Activated T-helper 1 cell treated with anti-CD3 and anti-CD28 coated beads, Interleukin-2, amount 50 U/mL, for 16 hours (primary cell): ENCODE measurements at places on chromosomes 7 and 10.

- no peak for DNase-seq
These were observed 54.3 kb downstream of the BMS1 start for GRCh38 chr10:42836771-42837468.

- DNase-seq: no peak
These were observed 364.2 kb upstream of the ZNF32 start for GRCh38 chr10:44012921-44013320.

- DNase-seq: no peak
These were observed 29.9 kb upstream of the HNRNPH3 start for GRCh38 chr10:68301790-68302502.

- DNase-seq: no peak
These were observed 49.1 kb upstream of the MXI1 start for GRCh38 chr10:110158051-110159005.

- DNase-seq: no peak
These were observed 52.5 kb upstream of the LHFPL3 start for GRCh38 chr7:104275900-104276299.

- no peak for DNase-seq
These were observed 18.1 kb upstream of the AKR1E2 start for GRCh38 chr10:4807761-4808507.

DNA sequence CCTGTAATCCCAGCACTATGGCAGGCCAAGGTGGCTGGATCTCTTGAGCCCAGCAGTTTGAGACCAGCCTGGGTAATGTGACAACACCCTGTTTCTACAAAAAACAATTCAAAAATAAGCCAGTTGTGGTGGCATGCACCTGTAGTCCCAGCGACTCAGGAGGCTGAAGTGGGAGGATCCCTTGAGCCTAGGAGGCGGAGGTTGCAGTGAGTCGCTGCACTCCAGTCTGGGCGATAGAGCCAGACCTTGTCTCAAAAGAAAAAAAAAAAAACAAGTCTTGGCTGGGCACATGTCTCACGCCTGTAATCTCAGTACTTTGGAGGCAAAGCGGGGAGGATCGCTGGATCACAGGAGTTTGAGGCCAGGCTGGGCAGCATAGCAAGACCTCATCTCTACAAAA, 74.6 kb upstream of the PDSS1 start:
- DNase-seq: no peak

DNA sequence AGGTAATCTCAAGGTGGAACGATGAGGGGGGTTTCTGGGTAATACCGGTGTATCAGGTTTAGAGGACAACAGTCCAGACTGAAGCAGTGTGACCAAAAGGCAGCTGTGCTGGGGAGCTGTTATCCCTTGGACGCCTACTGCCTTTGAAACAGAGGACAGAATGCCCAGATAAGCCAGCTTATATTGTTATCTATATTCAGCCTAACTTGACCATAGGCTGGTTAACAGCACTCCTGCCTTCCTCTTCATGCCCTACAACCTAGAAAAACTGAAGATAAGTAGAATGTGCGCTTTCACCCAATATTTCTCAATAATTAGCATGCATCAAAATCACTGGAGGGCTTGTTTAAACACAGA, 44.9 kb downstream of the IL6 start:
- DNase-seq: no peak

DNA sequence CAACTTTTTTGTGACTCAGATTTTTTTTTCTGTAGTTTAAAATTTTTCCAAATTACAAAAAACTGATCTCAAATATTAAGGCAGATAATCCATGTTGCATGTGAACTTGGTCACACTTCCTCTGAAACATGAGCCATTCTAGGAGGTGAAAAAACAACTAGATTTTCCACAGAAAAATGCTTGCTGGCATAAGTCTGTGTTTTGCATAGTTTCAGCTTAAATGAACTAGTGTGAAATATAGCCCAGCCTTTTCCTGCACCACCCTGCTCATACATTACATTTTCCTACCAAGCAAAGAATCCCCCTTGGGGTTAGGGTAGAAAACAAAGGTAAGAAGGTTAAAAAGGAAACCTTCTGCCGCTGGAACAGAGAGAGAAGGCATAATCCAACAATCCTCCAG, 48.2 kb downstream of the SLC25A13 start:
- no peak for DNase-seq

- DNase-seq: no peak
These were observed 23.6 kb upstream of the SRI start for GRCh38 chr7:88243345-88243909.

DNA sequence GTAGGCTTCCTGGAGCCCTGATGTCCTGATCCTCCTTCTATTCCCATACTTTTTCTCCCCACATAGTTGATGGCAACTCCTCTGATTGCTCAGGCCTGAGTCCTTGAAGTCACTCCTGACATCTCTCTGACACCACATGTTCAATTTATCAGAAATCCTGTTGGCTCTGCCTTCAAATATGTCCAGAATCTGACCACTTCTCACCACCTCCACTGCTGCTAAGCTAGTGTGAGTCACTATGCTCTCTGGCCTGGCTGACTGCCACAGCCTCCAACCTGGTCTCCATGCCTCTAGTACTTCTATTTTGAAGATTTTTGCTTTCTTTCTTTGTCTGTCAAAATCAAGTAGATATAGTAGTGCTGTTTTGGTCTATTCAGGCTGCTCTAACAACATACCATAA, 53.0 kb downstream of the TMEM229A start:
- no peak for DNase-seq

DNA sequence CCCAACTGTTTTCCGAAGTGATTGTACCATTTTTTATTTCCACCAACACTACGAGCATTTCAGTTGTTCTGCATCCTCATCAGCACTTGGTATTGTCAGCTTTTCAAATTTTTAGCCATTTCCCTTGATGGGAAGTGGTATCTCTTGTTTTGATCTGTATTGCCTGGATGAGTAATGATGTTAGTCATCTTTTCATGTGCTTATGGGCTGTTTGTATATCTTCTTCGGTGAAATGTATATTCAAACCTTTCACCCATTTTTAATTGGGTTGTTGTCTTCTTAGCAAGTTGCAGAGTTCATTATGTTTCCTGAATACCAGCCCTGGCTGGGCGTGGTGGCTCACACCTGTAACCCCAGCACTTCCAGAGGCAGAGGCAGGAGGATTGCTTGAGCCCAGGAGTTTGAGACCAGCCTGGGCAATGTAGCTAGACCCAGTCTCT, 22.1 kb downstream of the CLIP2 start:
- DNase-seq: no peak

DNA sequence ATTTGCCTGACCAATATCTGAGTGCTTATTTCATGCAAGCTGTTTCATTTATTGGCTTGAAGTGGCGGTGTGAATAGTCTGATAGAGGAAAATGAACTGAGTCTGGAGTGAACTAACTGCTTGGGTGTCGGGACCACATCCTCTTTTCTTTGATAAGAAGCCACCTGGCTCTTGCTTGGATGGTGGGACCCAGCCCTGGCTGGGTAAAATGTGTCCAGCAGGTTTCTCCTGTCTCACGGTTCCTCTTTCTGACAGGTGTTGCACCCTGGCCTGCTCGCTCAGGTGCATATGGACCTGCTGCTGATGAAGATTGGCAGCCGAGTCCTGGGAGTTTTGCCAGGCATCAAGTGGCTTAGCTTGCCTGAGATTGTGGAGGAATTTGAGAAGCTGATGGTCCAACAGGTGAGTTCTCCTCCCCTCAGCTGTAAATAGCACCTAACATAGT, 1.6 kb downstream of the ADCK2 start:
- no peak for DNase-seq

DNA sequence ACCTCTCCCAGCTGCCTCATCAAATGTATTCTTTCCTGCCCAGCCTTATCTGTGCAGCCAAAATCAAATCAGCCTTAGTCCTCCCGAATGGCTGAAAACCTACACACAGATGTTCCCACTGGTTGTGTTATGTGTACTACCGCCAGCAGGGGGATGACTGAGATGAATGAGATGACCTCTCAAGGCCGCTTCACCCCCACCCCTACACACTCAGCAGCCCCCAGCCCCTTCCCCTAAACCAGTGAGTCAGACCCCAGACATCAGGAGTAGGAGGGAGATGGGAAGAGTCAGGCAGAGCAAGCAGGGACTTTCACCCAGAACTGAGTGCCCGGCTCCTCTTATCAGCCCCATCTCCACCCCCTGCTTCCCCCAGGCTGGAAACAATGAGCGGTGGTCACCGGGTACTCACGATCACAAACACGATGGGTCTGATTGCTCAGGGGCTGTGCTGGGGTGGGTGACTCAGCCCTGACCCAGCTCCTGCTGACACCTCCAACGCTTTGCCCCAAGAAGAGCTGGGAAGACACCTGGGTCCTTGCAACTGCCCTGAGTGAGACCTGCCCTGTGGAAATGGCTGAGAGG, 6.5 kb upstream of the C10orf105 start:
- DNase-seq: no peak

- DNase-seq: no peak
These were observed 14.7 kb downstream of the KCNMA1 start for GRCh38 chr10:77622889-77623291.

DNA sequence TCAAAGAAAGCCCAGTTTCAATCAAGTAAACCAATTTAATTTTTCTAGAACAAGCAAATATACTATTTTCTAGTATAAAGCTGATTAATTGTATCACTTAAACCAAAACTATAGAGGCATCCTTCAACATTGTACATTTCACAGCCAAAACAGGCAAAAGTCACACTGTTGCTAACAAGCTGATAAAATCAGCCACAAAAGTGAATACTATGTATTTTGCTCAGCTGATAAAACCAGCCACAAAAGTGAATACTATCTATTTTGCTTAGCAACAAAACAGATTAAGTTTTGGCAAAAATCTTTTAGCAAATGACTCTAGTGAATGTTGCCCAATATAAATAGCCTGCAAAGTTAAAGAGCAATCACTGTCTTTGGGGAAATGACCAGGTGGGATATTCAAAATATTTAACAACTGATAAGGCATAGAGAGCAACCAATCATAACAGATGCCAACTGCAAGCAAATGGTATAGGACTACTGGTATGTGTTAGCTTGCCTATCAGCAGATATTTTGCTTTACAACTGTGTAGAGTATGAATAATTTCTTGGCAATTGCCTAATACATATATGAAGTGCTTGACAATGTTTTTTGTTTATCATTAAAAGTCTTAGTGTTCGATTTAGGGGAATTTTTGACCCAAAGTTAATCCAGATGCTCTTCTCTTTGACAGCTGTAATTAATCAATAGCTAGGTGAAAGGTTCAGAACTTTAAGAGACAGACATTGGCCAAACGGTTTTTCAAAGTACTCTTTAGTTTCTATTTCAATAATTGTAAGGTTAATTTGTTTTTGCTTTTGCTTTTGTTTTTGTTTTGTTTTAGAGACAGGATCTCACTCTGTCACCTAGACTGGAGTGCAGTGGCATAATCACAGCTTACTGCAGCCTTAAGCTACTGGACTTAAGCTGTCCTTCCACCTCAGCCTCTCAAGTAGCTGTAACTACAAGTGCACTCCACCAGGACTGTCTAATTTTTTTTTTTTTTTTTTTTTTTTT, 44.4 kb upstream of the SP4 start:
- DNase-seq: no peak

DNA sequence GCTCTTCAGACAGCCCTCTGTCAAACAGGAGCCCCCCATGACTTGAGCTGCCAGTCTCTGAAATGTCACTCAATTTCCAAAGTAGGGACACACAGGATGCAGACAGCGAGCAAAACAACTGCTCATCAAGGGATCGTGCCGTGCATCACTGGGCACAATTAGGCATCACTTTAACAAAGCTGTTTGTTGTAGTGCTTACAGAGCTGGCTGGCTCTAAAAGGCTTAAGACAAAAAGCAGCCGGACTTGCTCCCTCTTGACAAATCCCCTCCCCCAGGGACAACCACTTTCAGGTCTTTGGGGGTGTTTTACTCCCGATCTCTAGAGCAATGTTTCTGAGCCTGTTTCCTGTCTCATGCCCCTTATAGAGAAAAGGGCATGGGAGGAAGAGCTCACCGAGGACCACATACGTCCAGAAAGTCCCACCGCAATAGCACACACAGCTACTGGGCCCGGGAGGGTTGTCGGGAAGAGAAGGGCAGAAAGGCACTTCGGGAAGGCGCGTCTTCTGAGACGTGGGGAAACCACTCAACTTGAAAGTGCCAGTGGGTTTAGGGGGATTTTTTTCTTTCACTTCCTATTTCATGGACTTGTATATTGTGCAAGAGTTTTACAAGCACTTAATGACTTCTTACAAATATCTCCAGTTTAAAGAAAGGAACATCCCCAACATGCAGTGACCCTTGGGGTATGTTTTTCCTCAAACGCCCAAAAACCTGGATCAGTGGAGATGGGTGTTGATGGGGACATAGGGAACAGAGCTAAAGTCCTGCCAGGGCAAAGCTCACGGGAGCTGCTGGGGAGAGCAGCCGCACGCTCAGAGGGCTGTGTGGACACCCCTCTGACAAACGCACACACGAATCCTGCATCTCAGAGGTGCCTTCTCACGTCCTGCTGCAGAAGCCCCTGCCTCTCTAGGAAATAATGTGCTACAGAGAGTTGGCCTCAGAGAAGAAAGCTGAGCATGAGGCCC, 27.1 kb downstream of the LRRC20 start:
- DNase-seq: no peak

DNA sequence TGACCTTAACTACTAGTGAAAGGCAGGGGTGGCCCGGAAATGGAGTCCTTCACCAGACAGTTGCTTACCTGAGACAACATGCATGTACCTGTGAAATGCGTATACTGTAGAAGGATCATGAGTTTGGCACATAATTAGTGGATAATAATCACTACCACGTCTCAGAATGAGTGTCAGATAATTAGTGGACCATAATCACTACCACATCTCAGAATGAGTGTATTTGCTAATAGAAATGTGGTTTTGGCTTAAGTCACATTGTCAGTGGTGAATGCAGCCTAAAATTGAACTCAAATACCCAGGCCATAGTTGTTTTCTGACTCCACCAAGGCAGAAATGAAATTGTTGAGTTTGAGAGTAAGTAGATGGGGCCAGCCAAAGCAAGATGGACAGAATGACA, 468.3 kb upstream of the GALNT17 start:
- no peak for DNase-seq

DNA sequence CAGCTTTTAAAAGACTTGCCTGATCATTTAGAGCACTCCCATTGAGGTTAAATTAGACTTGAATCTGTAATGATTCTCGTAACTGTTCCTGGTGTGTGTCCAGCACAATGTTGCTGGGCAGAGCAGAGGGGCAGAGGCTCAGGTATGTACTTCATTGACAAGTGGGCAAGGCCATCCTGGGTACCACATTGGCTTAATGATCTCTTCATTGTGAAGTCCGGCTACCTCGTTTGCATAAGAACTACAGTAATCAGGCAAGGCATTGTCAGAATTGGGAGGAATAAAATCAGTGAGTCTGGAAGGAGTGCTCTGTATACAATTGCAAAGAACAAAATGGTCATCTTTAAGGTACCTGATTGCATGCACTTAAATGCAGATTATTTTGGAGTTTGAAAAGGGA, 6.1 kb downstream of the RPS24 start:
- DNase-seq: no peak

DNA sequence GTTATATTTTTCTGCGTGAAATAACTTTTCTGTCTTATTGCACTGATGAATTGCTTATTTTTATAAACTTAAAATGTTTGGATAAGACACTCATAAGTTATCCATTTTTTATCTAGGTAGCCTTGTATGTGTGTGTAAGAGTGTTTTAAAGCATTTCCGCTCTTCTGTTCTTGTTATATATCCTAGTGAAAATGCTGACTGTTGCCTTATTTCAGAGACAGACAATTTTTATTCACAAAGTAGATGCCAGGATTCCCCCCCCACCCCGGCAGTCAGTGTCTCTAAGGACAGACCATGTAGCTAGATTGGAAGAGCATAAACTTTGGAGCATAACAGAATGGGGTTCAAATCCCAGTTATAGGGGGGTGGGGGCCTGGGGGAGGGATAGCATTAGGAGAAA, 1.6 kb downstream of the SMC3 start:
- DNase-seq: no peak
